Activated CD4-positive, alpha-beta T cell treated with anti-CD3 and anti-CD28 coated beads for 24 hours (primary cell): ENCODE measurements at places on chromosomes 1 and 21.

GRCh38 chr21:41201385-41201784 lies 33.4 kb downstream of the BACE2 start:
- no peak for DNase-seq

DNA sequence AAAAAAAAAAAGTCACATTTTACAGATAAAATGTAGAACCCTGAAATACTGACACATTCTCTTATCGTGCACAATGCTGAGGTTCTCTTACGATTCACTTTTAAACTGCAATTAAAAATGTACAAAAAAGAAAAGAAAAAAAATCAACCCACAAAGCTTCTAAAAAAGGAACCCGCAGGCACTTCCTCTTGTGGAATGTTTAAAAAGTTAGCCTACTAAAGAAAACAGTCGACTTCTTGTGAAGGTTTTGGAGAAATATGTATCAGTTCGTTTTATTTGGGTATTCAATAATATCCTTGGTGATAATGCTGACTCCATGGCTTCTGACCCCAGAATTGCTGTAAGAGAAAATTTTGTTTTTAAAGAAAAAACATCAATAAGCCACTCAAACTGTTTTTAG lies 10.2 kb downstream of the HNRNPU start:
- no peak for DNase-seq

DNA sequence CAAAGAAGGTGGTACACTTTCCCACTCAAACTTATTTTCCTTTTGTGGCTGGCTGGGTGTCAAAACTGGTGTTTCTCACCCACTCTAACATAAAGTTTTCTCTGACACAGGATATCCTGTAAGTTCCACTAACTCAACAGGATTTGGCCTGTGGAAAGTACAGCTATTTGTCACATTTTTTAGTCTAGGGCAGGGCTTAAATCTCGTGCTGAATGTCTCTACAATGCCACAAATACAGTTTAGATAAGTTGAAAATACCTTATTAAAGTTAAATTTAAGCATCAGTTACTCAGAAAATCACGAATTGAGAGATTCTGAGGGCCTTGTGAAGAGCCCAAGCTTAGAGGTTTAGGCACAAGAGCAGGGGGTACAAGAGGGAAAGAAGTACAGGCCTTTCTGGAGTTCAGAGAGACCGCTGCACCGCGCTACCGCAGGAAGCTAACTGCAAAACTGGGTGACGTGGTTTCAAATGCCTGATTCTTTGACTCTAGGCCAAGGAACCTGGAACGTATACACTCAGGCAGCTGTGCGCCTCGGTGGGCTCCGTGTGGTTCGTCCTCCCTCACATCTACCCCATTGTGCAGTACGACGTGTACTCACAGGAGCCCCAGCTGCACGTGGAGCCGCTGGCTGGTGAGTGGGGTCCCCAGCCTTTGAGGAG lies 23.4 kb upstream of the PWP2 start:
- DNase-seq = peak; percentile 34

DNA sequence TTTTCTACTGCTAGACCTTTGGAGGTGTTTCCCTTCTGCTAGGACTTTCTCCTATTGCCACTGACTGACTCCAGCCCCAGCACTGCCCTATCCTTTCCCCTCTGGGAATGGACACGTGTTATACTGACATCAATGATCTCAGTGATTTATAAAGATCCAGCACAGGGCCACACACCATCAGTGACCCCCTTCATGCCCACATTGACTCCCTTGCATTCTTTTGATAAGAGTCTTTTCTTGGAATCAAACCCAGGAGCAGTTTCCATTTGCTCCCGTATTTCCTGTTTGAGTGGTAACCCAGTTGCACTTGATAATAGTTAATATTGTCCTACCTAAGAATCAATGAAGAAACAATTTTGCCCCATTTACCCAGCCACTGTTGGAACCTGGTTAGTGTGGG lies 501.0 kb upstream of the USP24 start:
- no peak for DNase-seq

GRCh38 chr21:45969921-45970673 lies 11.5 kb upstream of the COL6A1 start:
- DNase-seq = no peak

- no peak for DNase-seq
Observed at GRCh38 chr1:170675865-170676264, 11.9 kb downstream of the PRRX1 start.

DNA sequence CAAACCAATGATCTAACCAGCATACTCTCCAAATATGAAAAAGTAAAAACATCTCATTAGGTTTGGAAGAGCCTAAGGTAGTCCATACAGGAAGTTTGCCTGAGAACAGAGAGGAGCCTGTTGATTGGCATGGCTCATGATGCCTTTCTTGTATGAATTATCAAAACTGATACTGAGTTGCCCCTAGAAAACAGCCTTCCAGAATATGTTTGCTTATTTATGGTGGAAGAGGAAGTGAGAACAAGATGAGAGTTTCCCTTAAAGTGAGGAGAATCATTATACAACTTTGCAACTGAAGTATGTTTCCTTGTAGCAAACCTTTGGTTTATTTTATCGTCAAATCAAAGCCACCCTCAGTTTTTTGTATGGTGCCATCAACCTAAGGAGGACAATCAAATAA lies 23.8 kb upstream of the KIAA1614 start:
- DNase-seq = no peak

DNA sequence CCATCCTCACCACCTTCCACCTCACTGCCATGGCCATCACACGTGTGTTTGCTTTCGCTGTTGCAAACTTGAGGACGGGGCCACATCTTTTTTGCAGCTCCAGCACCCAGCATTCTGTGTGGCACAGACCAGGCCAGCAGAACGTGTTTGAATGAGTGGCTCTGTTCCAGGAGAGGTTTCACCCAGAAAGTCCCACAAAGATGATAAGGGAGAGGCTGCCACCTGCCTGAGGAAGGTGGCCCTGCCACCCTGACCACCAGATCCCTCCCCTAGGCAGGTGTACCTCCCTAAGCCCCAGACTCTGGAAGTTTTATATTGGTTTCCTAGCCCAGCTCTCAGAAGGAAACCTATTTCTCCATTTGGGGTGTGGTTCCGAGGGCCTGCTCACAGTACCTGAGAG lies 252.1 kb downstream of the KAZN start:
- DNase-seq = no peak

GRCh38 chr1:239879321-239880170 lies 212.1 kb upstream of the FMN2 start:
- no peak for DNase-seq

DNA sequence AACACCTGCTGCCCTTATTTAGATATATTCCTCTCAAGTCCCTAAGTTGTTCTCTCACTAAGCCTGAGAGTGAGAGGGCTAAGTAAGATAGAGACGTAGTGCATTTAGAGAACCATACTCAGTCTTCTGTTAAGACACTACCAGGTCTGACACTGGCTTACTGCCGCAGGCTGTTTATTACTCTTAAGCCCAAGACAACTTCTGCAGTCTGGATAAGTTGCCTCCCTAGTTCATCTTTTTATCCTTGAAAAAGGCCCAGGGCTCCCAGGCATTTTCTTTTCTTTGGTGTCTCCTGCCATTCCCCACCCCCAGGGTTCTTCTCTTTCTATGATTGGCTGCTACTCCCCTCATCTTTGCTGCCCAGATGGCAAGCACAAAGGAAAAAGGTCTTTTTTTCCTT lies 38.7 kb downstream of the CACHD1 start:
- no peak for DNase-seq

GRCh38 chr21:42056468-42056867 lies 14.6 kb upstream of the UMODL1 start:
- no peak for DNase-seq

DNA sequence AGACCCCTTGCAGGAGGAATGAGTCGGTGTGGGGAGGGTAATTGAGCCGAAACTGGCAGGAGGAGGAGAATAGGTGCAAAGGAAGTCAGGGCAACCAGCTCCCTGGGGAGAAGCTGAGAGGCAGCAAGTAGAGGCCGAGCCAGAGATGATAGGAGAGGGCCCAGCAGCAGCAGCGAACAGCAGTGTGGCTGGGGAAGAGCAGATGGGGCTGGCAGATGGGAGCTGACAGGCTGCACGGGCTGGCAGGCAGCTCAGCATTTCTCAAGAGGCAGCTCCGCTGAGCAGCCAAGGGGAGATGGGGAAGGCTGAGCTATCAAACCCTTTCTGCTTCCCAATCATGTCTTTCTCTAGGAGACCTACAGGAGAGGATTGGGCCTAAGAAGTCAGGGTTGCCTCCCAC lies 158.2 kb downstream of the TRIM33 start:
- DNase-seq = no peak

DNA sequence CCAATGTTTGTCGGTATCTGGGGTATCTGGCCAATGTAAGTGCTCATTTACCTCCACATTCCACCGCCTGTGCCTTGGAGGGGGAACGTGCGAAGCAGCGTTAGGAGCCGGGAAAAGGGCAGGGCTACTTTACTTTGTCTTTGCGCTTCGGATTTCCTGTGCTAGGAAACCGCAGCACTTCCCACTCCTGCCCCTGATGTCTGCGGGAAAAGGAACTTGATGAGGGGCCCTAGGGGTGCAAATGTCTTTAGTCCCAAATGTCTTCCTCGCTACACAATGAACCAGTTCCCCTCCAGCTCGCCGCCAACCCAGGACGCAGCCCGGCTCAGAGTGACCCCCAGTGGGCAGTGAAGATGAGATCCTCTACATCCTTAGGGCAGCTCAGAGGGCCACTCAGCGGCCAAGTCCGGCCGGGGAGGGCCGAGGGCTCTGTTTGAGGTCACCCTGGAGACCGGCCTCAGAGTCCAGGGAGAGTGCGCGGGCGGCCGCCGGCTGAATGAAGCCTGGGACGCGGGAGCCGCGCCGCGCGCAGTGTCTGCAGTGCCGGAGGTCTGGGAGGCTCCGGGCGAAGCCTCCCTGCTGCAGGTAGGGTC lies at the start of gene DYNLT5:
DYNLT5 (plus strand) TSS at position 460 of the 593 bp plus-strand sequence. CDS start 2,200 bp downstream, outside the sequence.
- no peak for DNase-seq

GRCh38 chr1:157955221-157955620 lies 38.2 kb upstream of the KIRREL1 start:
- DNase-seq = no peak

DNA sequence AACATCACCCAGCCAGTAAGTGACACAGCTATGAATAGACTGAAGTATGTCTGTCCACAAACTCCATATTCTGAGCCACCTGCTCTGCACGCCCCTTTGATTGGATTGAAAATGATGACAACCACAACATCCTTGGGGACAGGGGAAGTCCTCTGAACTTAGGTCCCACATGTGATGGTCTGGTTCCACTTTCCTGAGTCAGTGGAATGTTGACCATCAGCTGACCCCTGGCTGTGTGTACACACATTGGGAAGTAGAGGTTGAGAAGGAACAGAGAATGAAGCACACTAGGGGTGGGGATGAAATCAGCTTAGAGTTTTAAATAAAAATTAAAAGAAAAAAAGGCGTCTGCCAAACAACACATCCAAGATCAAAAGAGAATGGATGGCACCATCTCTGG lies 8.0 kb upstream of the DISP3 start:
- no peak for DNase-seq

DNA sequence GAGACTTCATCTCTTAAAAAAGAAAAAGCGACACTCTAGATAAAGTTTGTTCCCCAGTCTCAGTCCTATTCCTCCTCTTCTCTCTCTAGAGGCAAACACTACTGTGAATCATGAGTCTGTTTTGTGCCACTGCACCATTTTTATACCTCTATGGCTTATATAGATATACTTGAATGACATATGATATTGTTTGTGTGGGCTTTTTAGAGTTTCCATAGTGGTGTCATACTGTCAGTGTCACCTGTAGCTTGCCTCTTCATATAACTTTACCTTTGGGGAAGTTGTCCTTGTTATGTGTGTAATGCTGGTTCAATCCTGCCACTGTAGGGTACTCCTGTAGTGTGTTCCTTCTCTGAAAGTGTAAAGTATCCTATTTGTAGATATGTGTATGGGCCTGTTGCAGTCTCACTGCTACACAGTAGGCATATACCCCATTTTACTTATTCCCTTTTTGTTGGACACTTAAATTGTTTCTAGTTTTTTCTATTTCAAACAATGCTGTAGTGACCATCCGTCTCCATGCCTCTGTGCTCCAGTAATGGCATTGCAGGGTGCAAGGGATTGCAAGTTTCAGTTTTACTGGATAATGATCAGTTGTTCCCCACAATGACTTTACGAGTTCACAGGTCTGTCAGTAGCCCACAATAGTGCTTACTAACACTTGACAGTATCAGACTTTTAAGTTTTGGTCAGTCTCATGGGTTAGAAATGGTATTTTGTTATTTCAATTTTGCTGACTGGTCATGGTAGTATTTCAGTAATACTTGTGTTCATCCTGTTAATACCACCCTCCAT lies 2.7 kb downstream of the PRMT2 start:
- DNase-seq = no peak

DNA sequence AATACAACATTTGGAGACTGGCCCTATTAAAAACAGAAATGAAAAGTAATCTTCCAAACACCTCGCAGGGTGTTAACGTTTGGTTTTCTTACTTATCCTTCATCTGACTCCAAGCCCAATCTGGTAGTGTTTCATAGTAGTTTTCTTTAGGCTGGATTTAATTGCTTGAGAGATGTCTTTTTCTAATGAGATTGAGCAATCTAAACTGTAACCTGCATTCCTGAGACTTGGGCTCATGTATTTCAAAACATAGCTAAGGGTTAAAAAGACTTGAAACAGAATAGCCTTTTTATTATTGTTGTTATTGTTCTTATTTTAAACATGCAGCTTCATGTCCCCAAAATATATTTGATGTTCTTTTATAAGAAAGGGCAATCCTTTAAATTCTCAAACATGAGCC lies 278.9 kb downstream of the TGFB2 start:
- no peak for DNase-seq

DNA sequence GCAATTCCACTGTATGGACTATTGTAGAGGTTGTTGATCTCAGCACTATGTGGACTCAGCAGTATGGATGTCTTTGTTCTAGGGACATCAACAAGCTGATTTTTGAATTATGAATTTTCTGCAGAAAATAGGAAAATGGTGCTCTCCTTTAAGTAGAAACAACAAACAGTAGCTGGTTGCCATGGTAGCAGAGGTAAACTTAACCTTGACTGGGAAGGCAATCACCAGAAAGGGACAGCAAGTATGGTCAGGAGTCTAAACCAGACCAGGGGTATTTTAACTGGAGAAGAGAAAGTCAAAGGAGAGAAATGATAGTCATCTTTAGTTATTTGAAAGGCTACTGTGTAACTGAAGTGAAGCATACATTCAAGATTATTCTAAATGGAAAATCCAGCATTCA lies 22.3 kb downstream of the WLS start:
- no peak for DNase-seq

GRCh38 chr21:39055167-39055767 lies 128.0 kb downstream of the PSMG1 start:
- DNase-seq = no peak

DNA sequence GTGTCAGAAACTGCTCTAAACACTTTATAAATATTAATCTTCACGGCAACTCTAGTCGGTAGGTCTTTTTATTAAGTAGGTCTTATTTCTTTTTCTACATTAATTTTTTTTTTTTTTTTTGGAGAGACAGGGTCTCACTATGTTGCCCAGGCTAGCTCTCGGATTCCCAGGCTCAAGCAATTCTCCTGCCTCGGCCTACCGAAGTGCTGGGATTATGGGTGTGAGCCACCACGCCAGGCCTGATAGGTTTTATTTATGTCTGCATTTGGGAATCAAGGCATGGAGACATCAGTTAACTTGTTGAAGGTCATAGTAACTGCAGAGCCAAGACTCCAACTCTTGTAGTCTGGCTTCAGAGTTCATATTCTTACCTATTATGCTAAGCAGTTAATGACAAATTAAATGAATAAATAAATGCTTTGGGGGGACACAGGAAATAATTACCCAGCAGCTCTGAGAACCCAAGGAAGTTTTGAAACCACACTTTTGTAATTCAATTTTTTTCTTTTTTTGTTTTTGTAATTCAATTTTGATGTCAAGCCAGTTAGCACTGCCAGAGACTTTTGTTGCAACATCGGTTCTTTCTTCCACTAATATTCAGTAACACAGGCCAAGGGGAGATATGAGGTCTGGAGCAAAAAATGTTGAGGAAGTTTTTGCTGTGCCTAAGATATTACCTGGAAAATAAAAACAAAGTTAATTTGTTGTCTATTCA lies 9.4 kb upstream of the UAP1 start:
- no peak for DNase-seq
